ENCODE measurements at places on chromosomes 7 and 10.

GRCh38 chr7:30312178-30312577 lies 27.8 kb downstream of the ZNRF2 start:
- DNase-seq: no peak

DNA sequence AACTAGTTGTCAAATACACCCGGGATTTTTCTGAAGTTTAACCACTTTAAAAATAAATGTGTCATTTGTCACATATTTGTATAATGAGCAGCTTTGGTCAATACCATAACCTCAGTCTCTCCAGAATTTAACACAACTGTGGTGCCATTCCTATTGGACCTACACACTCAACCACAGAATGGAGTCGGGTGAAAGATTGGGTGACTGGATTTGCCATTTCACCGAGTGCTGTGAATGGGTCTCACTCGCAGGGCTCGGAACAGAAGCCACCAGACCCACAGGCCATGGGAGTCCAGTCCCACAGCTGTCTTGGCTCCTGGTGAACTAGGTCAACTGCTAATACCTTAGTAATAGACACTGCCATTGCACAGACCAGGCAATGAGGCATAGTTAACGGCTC lies 298.4 kb downstream of the CCDC3 start:
- no peak for DNase-seq

GRCh38 chr7:42770114-42770513 lies 141.8 kb downstream of the C7orf25 start:
- DNase-seq: no peak

DNA sequence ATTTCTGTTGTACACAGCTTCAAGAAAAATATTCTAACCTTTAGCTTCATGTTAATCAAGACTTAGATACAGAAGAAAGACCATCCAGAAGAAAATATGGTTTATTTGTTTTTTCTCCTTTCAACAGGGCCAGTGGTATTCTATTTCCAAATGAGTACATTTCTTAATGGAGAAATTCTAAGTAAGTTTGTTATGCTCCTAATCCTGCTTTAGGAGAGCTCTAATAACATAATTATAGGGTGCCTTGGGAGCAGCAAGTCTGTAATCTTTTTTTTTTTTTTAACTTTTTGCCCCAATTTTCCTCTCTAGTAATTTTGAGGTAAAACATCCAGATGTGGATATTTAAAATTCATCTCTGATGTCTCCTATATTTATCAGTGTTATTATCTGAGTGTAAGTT lies 98.1 kb downstream of the ADD3 start:
- no peak for DNase-seq
